Fibroblast of lung (primary cell): ENCODE measurements at places on chromosomes 16 and 17. TPM values are rescaled to one million over a fixed set of nuclear protein-coding genes. Genes with fewer than 3 reads are reported as not detected.

Gene ACD
- polyA plus RNA-seq = 7.9 and 16.1 TPM in 2 replicates

Gene DHX38
- 31.4 and 44.0 TPM in 2 replicates for polyA plus RNA-seq

Gene ECI1
- 18.6 and 18.8 TPM in 2 replicates for polyA plus RNA-seq

Gene KCNG4
- polyA plus RNA-seq = not detected in 2 replicates

Gene TEKT3
- polyA plus RNA-seq = 0.19 and 0.52 TPM in 2 replicates

Gene PPM1E
- polyA plus RNA-seq = 0.02 and 0.05 TPM in 2 replicates

- peak; percentile 98 for DNase-seq
These were observed 17.0 kb downstream of the CRYM start for GRCh38 chr16:21260870-21261791.

GRCh38 chr16:52101246-52101645 lies 445.7 kb downstream of the TOX3 start:
- no peak for DNase-seq

DNA sequence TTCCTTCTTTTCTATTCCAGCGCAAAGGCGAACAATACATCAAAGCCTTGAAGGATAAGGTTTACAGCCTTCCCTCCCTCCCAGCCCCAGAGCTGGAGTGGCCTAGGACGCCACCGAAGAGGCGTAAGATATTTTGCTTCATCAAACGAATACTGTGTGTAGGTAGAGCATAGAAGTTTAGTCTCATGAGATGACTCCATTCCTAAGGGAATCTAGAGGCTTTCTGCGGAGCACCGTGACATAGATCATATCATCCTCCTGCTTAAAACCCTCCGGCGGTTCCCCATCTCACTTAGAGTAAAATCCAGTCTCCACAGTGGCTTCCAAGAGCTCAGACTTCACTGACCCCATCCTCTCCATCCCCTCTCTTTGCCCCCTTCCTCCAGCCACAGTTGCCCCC lies 191.9 kb downstream of the IRX3 start:
- no peak for DNase-seq

DNA sequence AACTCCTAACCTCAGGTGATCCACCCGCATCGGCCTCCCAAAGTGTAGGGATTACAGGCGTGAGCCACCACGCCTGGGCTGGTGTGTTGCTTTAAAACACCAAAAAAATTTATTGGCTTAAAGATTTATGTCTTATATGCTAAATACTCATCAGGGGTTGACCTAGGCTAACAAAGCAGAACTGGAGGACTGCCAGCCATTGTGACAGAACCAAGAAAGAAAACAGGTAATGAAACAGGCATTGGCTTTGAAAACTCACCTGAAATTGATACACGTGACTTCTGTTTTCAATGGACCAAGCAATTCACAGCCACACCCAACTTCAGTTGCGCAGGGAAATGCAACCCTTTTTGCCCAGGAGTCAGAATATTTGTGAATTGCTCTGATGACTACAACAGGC lies 4.9 kb upstream of the PHAF1 start:
- no peak for DNase-seq

- peak; percentile 62 for DNase-seq
These were observed 58.5 kb upstream of the CREBBP start for GRCh38 chr16:3938843-3939624.

DNA sequence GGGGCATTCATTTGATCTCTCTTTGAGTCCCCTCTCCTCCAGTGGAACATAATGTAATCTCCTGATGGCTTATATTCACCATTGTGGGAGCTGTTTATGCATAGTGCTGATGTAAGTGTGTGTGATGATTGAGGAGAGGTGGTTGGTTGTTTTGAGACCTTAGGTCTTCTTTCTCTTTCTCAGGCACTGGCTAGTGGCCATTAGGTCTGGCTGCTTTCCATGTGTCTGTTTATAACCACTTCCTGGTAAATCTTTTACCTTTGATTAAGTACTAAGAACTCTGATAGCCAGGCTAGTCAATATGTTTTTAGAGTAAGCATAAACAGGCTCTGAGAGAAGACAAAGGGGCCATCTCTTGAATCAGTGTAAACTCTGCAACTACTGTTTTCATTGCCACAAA lies 27.9 kb downstream of the VAT1L start:
- DNase-seq = peak; percentile 70

- DNase-seq = no peak
These were observed 45.4 kb downstream of the SEC14L1 start for GRCh38 chr17:77186141-77186604.

- no peak for DNase-seq
These were observed 58.3 kb downstream of the ABCC1 start for GRCh38 chr16:16007743-16008111.

DNA sequence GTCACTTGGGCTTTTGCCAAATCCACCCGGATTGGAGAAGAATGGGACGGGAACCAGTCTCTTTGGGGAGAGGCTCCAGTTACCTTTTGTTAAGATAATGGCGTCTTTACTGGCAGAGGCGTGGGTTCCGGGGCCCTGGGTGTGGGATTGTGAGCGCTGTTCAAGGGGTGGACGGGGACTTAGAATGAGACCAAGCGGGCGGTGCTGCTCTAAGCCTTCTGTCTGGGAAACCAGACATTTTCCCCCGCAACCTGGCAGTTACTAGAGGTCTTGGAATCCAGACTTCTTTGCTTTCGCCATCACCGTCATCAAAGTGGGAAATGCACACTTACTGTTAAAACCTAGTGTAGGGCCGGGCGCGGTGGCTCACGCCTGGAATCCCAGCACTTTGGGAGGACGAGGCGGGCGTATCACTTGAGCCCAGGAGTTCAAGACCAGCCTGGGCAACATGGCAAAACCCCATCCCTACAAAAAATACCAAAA lies 706 bp downstream of the TEN1 start:
- peak; percentile 85 for DNase-seq

GRCh38 chr17:55416470-55417052 lies 5.1 kb downstream of the MMD start:
- peak; percentile 17 for DNase-seq

DNA sequence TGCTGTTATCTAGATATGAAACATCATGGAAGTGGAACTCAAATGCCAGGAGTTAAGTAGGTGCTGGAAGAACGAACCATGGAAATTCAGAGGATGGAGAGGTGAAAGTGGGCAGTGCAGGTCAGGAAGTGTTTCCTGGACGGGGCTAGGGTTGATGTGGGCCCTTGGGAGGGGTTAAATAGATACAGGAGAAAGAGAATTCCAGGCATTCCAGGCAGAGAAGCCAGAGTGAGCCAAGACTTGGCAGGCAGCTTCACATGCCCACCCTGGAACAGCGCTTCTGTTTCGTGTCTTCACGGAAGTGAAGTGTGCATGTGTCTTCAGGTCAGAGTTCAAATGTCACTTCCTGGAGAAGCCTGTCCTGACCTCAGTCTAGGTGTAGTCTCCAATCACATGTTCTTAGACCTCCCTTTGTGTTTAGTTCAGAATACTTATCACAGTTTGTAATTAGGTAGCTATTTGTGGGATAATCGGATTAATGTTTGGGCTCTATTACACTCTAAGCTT lies 41.3 kb downstream of the GP2 start:
- no peak for DNase-seq

DNA sequence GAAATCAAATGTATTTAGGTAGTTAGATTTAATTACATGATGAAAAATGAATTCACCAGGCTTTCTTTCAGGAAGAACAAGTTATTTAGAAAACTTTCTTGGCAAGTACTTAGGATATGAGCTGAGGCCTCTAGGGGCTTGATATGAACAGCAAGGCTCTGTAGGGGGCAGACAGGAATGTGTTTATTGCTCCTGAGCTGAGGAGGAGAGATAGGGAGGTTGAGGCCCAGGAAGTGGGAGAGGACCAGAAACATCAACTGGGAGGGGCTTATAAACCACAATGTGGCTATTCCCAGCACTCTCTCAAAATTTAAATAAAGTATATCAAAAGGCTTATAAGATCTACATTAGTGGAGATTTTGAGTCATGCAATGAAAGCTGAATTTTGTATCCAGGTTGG lies 154.0 kb upstream of the MAF start:
- DNase-seq = no peak

DNA sequence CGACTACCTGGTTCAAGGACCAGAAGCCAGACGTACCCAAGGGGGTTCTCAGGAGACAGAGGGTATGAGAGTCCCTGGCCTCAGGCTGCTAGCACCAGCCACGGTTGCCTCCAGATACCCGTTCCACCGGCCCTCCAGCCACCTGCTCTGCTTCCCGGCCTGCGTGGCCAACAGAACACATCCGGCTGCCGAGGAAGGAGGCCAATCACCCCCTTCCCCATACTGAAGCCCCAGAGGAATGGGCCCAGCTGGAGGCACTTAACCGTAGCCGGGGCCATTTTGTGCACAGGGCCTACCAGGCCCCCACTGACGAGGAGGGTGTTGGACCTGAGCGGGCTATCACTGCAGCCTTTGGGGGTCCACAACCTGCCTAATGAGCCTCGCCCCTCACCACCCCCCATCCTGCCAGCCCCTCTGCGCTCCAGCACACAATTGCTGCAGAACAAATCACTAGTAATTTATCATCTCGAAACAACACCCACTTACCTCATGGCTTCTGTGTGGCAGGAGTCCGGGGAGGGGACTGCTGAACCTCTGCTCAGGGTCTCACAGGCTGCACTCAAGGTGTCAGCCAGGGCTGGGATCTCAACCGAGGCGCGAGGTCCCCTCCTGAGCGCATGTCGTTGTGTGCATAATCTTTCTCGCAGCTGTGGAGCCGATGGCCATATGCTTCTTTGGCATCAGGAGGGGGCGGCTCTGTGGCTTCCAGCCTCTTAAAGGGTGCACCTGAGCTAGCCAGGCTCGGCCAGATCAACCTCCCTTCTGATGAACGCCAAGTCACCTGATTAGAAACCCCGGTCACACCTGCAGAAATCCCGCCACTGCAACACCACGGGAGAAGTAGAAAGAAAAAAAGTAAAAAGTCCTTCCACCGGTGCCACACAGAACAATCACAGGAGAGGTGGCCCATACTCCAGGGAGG lies 10.1 kb upstream of the KREMEN2 start:
- DNase-seq = no peak

GRCh38 chr17:39244600-39245570 lies 19.1 kb upstream of the STAC2 start:
- DNase-seq = peak; percentile 80
